H9 (cell line): ENCODE measurements at places on chromosomes 12 and 14.

DNA sequence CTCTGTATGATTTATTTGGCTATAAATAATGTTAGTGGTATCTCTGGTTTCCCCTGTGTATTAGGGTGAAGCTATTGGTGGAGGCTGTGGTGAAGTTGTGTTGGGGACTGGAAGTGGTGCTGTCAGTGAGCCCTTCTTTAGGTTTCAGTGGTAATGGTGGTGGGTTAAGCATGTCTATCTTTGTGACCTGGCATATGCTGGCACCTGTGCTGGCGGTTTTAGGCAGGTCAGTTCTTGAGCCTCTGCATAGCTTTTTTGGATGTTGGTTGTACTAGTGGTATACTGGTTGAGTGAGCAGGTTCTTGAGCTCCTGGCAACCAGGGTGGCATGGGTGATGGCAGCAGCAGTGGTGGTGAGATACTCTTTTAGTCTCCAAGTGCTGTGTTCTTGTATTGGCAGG is 161.9 kb upstream of the CAND1 start:
- DNase-seq: no peak

DNA sequence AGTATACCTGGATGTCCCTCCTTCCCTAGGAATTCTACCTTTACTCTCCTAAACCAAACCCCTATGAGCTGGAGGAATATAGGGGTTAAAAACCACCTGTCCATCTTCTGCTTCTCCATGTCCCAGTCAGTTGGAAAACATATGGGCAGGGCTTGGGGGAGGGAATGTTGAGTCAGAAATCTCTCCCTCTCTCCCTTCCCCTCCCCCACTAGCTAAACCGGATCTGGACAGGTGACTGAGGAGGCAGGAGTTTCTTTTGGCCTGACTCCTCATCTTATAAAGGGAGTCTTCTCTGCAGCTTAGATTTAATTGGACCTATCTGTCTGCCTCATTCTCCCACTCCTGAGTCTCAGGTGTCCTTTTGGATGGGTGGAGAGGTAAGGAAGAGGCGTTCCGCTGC is 6.1 kb downstream of the ERBB3 start:
- no peak for DNase-seq

DNA sequence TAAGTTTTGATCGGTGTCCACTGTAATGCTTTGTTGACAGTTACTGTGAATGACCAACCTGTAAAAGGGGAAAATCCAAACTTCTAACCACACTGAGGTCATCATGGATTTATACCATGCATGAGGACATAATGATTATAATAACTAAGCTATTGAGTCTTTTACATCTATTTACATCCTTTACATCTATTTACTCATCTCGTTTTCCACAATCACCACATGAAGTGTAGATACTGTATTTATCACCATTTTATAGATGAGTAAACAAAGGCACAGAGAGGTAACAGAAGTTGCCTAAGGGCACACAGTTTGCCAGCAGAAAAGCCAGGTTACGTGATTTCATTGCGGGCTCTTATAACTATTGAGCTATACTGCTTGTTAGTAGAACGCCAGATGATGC is 27.9 kb upstream of the EID3 start:
- no peak for DNase-seq

DNA sequence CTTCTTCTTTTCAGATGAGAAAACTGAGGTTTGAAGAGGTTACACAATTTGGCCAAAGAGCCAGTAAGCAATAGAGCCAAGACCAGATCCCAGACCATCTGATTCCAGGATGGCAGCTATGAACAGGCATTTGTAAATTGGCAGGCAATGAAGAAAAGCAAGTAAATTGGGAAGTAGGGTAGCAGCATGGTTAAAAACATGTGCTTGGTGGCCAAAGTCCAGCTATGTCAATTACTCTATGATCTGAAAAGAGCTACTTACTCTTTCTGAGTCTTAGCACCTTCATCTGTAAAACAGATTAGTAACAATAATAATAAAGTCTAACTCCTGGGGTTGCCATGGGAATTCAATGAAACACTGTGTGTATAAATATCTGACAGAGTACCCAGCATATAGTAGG is 60.2 kb upstream of the MDM1 start:
- no peak for DNase-seq

DNA sequence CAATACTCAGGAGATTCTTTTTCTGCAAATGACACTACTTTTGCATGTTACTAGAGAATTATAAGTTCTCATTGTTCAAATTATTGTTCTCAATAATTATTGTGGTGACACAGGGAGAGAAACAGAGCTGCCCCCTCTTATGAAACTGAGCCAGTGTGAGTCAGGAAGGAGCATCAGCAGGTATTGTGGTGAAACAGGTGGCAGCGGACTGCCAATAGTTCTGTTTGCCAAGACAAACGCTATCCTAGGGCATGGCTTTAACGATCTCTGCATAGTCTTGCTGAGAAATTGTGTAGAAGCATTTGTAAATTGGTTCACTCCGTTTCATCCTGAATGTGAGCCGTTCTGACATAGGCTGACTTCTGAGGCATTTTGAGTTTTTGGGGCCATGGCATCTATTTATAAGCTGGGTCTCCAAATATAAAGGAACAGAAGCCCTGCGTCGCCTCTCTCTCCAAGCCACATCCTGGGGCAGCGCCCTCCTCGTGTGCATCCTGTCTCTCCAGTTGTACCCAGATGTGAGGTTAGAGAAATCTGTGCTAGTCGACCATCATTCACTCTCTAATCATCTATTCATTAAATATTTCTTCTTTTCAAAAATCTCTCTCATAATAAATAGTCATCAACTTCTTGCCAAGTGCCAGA is 15.8 kb upstream of the PPP4R4 start:
- no peak for DNase-seq

GRCh38 chr12:9651265-9651729 is 18.2 kb upstream of the CLEC2D start:
- DNase-seq: no peak

GRCh38 chr14:63596998-63597658 is 44.5 kb downstream of the WDR89 start:
- no peak for DNase-seq

GRCh38 chr12:112498580-112498979 is 79.8 kb downstream of the PTPN11 start:
- no peak for DNase-seq

GRCh38 chr14:104263675-104264358 is 125.4 kb downstream of the KIF26A start:
- DNase-seq: peak; percentile 16

DNA sequence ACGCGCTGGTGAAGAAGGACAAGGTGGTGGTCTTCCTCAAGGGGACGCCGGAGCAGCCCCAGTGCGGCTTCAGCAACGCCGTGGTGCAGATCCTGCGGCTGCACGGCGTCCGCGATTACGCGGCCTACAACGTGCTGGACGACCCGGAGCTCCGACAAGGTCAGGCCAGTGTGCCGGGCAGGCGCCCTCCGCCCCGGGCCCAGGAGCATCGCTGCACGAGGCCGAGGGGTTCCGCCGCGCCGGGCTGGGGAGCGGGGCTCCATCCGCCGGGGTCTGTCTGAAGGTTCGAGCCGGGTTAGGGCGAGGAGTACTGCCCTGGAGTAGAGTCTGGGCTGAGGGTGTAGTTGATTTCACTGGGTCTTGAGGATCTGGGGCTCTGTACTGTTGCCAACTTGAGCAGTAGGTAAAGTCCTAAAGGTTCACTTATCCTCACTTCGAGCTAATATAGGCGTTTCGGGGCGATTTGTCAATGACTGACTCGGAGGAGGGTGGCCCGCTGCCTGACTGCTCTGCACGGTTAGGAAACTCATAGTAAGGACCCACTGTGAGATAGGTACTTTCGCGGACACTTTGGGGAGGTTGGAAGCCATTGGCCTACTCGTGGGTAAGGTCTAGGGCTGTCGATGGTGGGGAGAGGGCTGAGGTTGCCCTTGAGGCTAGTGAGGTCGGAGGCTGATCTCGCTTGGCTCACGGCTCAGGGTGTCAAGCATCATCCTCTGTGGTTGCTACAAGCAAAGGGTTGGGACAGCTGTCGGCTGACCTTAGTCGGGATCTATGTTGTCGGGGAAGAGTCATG is 574 bp downstream of the GLRX5 start:
- DNase-seq: no peak

- no peak for DNase-seq
Measured at GRCh38 chr14:68487805-68488590, 304.9 kb downstream of the ZFP36L1 start.

DNA sequence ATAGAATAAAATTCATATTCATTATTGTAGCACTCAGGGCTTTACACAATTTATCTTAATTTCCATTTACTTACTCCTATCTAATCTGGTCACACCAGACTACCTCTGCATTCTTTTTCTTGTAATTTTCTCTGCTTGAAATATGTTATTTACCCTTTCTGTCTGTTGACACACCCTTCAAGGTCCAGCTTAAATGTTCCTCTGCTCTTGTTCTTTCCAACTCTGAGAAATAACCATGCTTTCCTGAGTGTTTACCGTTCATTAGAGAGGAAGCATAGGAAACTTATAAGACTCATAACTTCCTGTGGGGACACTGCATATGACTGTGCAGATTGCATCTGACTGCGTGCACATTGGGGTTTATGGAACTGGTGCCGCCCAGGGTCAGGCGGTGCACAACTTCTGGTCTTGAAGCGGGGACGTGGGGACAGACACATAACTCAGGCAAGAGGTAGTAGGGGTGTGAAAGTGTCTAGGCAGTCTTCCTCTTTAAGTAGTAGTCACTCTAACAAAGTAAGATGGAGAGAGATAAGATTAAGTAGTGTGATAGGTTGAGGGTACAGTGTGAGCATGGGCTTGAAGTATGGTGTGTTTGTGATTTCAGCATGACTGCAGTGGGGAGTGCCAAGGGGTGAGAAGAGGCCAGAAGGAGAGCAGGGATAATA is 42.6 kb upstream of the FOXJ2 start:
- no peak for DNase-seq

DNA sequence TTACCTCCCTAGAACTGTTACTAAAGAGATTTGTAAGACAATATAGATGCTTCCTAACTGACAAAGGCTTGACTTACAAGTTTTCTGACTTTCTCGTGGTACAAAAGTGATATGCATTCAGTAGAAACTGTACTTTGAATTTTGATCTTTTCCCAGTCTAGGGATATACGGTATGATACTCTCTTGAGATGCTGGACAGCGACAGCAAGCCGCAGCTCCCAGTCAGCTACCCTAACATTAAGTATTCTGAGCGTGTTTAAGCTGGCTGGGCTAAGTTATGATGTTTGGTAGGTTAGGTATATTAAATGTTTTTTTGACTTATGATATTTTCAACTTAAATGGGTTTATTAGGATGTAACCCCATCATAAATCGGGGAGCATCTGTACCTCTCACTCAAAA is 55.2 kb upstream of the CDKL1 start:
- no peak for DNase-seq
